Femur (tissue), 1 donor: ENCODE measurements at places on chromosomes 7 and 10.

DNA sequence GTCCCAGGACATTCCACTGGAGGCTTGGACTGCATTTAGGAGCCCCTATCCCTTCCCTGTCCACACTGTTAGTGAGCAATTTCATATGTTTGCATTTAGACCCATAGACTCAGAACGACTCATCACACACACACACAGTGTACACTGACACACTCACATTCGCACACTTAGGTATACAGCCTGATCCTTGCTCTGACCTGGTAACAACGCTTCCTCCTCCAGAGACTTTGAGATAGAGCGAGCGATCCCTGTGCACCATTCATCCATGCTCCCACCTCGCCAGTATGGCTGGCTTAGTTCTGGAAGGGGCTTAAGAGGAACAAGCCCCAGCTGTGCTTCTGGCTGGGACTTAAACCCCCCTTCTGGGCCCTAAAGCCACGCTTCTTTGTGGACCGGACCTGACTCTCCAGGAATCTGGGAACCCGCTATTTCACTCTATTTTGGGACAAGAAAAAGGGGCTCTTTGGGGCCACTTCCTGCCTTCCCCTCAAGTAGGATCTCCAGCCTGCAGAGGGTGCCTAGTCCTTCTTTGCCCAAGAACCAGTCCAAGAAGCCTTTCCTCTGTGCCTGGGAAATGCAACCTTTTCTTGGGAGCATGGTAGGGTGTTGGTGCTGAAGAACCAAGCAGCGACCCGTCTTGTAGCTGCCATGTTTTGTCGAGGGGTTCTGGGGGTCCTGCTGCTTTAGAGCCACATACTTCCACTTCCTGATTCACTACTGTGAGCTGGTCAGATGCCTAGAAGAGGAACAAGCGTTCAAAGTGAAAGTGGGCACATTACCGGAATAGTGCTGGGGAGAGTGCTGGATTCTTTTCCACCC lies 1.1 kb upstream of the HOXA13 start:
- DNase-seq: peak; percentile 26

- DNase-seq: no peak
Measured at GRCh38 chr10:11642566-11642965, 31.1 kb upstream of the USP6NL start.

GRCh38 chr10:11457336-11457735 lies 154.1 kb downstream of the USP6NL start:
- DNase-seq: no peak

DNA sequence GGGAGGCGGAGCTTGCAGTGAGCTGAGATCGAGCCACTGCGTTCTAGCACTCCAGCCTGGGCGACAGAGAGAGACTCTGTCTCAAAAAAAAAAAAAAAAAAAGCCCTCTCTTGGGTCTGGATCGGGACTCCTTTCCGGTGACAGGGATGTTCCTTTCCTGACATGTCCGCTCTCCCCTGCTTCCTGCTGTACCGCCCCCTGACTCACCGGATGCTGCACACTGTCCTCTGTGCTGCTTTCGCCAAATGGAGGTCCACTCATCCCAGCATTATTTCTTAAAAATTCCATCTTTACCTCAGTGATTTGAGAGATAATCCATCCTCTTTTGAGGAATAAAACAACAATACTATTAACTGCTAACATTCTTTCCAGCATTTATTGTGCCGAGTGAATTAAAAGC lies 113.8 kb upstream of the EEPD1 start:
- no peak for DNase-seq

- no peak for DNase-seq
Measured at GRCh38 chr7:130853503-130854279, 119.7 kb upstream of the KLF14 start.

DNA sequence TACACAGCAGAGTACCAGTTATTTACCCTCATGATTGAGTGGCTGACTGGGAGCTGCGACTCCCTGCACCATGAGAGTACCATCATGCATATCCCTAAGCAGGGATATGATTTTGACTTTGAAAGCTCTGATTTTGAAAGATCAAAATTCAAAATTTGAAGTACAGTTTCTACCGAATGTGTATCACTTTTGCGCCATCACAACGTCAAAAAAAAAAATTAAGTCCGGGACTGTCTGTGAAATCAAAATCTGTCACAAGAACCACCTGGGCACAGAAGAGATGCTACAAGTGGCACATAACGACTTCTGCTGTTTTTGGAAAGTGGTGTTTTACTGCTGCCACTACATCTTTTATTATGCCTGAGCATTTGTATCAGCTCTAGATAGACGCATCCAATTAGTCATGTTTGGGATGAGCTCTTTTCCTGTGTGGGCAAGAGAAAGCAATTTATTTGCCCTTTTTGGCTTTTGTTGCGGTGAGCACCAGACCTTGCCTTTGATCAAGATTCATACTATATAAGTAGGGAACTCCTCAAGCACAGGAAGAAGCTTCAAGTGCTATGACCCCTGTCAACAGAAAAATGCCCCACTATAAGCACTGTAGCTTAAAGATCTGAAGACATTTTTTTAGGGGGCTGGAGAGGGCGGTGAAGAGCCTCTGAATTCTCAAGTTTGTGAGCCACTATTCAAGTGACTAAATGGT lies 10.7 kb downstream of the MTPN start:
- DNase-seq: no peak
